ENCODE measurements at places on chromosomes 12 and 14.
A peak's percentile ranks its signal among the peaks of the same experiment; 100 is the strongest.

DNA sequence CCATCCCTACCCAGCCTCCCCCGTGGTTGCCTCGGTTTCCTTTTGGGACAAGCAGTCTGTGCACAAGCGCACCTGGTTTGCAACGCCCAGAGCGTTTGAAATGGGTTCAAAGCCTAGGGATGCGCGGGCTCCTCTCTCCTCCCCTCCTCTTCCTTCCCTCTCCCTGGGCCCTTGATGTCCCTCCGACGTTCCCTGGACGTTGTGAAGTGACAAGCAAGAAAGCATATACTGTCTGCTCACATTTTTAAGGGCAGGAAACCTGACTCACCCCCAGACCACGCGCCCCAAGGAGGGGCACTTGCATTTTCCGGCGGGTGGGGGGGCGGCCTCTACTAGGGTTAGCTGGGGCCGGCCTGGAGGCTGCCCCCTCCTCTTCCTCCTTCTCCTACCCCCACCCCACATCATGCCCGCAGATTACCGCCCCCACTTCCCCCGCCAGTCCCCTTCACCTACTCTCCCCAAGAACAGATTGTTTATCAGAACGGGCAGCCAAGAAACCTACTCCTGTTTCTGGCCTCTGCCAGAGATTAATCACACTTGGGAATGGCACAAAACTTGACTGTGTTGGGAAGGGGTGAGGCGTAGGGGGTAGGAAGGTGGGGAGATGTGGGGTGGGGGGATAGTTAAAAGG is 9.5 kb upstream of the IRF2BPL start:
- DNase-seq, result no peak

DNA sequence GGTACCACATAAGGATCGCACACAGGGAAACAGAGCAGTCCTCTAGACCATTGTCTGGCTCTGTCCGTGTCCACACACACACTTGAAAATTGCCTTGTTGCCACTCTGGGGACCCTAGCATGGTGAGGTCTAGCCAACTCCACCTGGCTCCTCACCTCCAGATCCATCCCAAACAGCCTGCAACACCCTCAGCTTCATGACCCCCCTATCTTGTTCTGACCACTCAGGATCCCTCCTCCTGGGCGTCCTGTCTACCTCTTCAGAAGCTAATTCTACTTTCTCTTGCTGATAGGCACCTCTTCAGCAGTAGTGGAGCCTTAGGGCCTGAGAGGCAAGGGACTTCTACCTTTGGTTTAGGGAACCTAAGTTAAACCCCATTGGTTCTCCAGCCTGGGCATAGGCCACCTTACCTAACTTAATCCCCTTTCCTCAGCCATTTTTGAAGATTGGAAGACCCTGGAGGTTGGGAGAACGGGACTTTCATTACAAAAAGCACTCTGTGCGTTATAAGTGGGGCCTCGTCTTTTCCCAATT is 697 bp upstream of the HOXC5 start:
- no peak for DNase-seq

DNA sequence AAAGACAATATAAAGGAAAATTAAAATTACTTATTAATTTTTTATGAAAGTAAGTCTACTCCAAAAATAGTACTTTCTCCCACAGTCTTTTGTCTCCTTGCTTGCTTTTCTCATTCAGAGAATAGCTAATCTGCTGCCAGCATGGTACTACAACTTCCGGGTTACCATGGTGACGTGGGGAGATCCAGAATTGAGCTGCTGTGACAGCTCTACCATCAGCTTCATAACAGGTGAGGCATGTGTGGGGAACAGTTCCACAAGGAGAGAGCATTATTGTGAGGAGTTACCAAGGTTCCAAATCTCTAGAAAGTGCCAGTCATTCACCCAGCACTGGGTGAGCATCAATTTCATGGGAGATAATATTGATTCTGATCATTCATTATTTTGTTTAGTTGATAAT is 197.8 kb downstream of the PTPRO start:
- DNase-seq, result no peak

GRCh38 chr12:49041881-49042484 is 18.6 kb downstream of the KMT2D start:
- no peak for DNase-seq

GRCh38 chr12:34218193-34219045 is 196.1 kb downstream of the ALG10 start:
- DNase-seq, result peak; percentile 1

GRCh38 chr12:94813314-94813713 is 163.0 kb upstream of the TMCC3 start:
- DNase-seq, result no peak

DNA sequence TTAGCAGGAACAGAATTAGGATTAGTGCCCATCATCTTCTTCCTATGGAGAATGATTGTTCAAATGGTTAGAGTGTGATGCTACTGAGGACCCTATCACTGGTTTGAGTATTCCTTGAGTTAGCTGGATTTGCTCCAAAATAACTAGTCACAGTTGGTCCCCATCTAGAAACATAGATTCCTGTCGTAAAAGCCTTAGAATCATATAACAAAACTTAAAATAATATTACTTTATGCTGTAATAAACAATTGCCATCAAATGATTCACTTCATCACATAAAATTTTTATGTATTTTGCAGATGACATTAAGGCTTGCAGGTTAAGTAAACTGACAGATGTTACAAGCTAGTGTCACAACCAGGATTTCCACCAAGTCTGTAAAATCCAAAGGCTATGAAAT is 209.8 kb downstream of the CCER1 start:
- DNase-seq, result no peak

DNA sequence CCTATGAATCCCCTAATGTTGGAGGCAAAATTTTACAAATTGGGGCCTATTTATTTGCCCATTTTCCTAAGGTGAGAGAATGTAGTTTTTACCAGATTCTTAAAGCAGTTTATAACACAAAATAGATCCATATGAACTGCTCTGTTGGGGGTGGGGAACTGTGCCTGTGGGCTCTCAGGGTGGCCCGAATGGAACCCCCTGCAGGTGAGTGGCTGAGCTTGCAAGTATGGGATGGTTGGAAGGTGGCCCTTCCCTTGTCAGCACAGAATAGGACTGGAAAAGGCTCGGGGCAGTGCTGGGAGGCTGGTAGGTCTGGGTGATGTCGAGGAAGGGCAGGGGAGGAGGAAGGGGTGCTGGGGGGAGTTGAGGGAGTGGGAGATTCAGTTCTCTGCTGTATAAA is 4.9 kb downstream of the VSX2 start:
- no peak for DNase-seq

DNA sequence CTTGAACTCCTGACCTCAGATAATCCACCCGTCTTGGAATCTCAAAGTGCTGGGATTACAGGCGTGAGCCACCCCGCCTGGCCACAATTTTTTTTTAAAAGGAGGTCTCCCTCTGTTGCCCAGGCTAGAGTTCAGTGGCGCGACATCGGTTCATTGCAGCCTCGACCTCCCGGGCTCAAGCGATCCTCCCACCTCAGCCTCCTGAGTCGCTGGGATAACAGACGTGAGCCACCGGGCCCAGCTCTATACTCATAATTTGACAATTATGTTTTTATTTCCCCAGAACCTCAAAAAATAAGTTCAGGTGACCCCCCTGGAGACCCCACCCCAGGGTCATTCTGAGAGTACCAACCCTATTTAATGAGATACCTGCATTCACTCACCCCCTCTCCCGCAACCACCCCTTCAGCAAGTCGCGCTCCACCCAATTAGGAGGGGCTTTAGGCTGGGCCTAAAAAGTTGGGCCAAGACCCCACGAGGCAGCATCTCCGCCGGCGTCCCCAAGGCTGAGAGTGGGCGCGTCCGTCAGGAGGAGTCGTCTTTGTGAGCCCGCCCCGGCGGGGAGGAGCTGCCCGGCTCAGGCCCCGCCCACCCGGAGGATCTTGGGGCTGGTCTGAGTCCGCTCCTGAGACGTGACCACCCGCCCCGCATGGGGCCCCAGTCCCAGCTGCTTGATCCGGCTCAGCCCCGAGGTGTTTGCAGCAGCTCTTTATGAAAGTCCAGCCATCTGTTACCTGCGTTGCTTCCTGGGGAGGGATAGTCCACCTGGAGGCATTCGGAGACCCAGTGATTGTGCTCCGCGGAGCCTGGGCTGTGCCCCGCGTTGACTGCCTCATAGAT is at the start of gene ANKRD33:
Gene ANKRD33, plus strand, starts transcription at position 628 of the 840 bp plus-strand sequence. Its CDS starts 84 bp downstream, at position 712.
- no peak for DNase-seq

DNA sequence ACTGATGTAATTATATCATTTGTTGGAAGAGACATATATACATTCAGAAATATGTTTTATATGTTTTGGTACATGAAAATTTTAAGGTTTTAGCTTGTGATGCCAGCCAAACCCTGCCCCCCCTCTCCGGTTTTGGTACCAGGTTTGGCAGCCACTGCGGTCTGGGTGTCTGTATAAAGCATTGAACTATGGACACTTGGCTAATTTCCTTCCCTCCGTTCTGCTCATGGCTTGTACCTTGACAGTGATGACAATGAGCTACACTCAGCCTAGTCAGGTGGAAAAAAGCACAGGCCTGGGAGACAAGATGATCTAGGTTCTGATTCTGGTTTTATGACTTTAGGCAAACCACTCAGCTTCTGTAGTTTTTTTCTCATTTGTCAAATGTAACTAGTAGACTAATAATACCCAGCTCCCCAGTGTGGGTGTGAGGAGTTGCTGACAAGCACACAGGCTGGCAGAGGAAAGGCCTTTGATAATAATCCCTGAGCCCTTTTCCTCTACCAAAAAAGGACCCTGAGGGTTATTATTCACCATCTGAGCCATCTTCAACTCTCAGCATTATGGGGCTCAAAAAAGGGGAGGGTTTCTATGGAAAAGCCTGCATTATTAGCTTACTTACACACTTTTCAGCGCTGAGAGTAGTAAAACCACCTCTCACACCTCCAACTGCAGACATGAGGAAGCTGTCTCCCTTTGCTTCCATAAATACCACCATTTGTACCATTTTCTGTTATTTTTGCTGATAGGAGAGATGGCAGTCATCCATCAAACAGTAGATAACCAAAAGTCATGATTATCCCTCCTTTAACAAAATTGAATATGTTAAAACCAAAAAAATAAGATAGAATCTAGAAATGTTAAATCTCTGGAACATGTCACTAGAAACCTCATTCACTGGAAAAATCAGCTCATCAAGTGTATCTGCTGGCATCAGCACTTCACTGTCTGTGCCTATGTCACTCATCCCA is 76.3 kb upstream of the PSMC1 start:
- no peak for DNase-seq

DNA sequence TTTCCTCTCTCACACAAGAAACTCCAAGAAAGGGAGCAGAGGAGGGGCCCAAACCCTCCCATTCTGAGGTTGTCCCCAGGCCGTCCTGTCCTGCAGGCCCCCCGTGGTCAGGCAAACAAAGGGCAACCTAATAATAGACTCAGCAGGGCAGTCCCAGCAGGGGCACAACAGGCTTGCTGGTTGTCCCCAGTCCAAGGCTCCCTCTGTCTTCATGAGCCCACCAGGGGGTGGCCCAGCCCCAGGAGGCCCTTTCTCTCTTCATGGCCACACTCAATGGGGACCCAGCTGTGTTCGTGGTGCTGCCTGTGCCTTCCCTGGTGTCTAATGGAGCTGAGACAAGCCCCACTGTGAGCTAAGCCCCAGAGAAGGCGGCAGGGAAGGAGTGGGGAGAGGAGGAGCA is 359.9 kb downstream of the ADGRD1 start:
- no peak for DNase-seq

- DNase-seq, result no peak
These were observed at the start of gene PPP1R1A for GRCh38 chr12:54588110-54588889. PPP1R1A (minus strand) TSS chr12:54588659; CDS start chr12:54588488, 171 bp downstream.

DNA sequence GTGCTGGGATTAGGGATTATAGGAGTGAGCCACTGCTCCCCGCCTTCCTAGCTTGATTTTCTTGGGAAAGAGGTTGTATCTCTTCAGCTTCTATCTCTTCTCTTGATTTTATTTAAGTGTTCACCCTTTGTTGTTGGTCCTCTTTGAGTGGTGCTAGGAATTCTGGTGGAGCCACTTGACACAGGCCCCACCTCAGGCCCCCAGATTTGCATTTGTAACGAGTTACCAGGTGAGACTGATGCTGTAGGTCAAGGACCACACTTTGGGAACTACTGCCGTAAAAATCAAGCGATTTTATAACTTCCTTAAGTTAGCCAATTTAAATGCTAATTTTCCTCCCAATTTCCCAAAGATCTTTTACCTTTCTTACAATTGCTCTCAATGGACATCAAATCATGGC is 26.3 kb downstream of the SRGAP1 start:
- no peak for DNase-seq

- no peak for DNase-seq
These were observed 100.1 kb downstream of the HEATR5A start for GRCh38 chr14:31320216-31320615.

DNA sequence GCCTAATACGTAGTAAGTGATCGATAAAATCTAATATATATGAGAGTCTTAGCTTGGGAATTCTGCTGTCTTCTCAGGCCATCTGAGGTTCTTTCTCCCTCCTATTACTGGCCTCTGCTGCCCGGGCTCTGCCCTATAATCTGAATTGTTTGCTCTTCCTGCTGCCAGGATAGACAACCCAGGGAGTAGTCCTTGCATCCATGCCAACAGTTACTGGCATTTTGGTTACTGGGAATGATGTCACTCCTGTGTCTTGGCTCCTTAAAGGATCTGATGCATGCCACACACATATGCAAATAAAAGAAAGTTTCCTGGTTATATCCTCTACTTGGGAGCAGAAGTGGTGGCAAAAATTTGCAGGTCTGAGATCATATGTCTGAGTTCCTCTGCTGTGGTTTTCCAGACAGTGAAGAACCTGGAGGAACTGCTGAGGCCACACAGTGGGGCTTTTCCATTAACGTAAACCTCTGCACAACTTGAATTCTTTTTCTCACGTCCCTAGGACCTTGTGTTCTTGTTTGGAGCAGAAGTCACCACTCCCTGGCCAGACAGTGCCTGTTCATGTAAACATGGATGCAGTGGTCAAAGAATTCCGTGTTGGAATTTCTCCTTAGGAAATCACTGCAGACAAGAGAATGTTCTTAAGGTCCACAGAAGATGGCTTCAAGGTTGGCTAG is 320.6 kb upstream of the TBX3 start:
- no peak for DNase-seq

DNA sequence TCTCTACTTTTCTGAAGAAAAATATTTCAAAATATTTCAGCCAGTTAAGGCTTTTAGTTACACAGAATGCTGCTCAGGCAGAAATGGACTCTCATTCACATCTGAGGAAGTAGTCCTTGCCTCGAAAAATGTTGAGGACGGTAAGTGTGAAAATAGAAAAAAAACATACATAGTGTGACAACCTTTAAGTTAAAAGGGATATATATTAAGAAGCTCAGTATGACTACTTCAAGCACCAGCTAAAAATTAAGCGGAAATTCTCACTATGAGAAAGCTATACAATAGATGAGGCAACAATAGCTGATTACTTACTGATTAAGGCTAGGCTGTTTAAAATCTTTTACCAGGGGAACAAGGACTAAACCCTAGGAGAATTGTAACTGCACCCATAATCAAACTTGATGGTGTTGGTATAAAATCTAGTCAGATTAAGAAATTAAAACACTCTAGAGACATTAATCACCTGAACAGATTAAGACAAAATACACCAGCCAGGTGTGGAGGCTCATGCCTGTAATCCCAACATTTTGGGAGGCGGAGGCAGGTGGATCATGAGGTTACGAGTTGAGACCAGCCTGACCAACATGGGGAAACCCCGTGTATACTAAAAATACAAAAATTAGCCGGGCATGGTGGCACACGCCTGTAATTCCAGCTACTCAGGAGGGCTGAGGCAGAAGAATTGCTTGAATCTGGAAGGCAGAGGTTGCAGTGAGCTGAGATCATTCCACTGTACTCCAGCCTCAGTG is 53.9 kb downstream of the HNRNPC start:
- no peak for DNase-seq
